ENCODE measurements at places on chromosomes 13 and 19. TPM values are rescaled to one million over a fixed set of nuclear protein-coding genes. Genes with fewer than 3 reads are reported as not detected.

DNA sequence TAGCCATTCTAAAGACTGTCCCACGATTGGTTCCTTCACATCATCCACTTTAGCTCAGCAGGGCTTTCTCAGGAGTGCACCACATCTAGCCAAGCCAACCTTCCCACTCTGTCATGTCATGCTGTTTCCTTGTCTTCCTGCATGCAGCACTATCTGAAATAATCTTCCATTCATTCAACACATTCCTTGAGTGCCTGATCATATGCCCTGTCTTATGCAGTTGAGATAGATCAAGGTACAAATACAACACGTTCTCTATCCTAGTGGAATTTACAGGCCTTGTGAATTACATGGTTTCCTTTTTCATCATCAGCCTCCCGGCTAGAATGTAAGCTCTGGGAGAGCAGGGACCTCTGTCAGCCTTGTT, 6.8 kb upstream of the MRPS31 start:
- no peak for DNase-seq

DNA sequence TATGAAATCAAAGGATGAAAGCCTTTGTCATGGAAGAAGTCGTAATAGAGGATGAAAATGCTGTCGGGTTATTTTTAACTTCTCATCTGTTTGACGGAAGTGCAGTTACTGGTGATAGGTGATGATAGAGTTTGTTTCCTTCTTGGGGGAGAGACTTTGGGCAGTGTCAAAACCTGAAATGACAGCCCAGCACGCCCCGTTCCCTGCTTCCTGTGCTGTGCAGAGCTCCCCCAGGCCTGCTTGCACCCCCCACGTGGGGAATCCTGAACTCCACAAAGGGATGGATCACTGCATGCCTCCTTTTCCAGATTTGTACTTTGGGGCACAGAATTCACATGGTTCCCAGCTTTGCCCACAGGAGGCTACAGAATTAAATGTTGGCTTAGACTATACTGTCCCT, 102.7 kb downstream of the ATP11A start:
- no peak for DNase-seq

DNA sequence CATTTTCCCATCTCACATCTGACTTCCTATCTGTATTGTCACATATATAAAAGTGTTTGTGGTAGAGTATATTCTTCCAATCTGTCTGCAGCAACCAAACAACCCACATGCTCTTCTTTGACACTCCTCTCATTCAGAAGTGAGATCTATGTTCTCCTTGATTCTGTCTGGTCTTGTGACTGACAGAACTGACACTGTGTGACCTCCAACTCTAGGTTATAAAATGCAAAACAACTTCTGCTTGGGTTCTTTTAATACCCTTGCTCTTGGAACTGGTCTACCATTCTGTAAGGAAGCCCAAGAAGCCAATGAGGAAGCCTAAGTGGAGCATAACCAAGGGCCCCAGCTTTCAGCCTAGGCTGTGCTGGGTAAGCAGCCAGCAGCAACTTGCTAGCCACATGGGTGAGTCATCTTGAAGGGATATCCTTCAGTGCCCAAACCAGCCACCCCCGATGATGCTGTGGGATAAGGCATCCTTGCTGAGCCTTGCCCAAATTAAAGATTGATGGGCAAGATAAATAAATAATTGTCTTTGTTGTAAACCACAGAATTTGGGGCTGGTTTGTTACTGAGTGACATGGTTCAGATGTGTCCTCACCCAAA, 18.4 kb upstream of the ITM2B start:
- no peak for DNase-seq

Gene GPR42
- total RNA-seq = not detected

GRCh38 chr13:43805071-43805468, 18.3 kb upstream of the ENOX1 start:
- DNase-seq = peak; percentile 47

GRCh38 chr19:30640252-30640965, 268.2 kb downstream of the ZNF536 start:
- no peak for DNase-seq

Gene PGLYRP2
- not detected for total RNA-seq

DNA sequence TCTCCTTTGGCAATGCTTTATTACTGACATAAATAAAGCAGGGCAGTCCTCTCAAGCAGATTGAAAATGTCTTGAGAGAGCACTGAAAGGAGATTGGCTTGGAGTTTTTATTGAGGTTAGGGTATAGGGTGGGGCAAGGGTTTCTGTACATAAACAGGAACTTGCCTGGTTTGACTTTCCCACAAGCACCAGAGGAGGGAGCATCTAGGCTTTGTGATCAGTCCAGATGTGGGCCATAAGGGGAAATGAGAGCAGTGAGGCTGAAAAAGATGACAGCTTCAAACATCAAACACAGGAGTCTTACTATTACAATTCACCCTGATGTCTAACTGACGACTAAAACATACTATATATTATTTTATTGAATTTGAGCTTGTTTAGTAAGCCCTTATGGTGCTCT, 260.9 kb downstream of the MTUS2 start:
- no peak for DNase-seq

Gene SLC10A2
- not detected for total RNA-seq

GRCh38 chr19:46431824-46432223, 3.1 kb upstream of the PNMA8C start:
- peak; percentile 76 for DNase-seq

DNA sequence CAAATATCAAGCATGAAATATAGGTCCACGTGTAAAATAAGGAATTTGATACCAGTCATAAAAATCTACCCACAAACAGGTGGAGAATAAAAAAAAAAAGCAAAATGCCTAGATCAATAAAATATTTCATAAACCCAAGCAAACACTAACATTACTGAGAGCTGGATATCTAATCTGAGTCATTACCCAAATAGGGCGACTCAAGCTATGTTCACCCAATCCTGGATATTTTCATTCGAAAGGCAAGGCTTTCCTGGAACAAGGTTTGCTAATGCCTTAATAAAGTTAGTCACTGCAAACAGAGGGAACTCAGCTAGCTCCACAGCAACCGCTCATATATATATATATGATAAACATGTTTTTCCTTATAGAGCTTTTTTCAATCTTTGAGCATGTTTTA, 33.5 kb upstream of the TM9SF2 start:
- DNase-seq = no peak

GRCh38 chr19:16566161-16566560, 6.1 kb downstream of the SLC35E1 start:
- no peak for DNase-seq

Gene UGGT2
- 14.5 TPM for total RNA-seq

GRCh38 chr19:5645409-5645808, 22.5 kb downstream of the SAFB start:
- DNase-seq = no peak

Gene ZNF223
- 3.5 TPM for total RNA-seq

DNA sequence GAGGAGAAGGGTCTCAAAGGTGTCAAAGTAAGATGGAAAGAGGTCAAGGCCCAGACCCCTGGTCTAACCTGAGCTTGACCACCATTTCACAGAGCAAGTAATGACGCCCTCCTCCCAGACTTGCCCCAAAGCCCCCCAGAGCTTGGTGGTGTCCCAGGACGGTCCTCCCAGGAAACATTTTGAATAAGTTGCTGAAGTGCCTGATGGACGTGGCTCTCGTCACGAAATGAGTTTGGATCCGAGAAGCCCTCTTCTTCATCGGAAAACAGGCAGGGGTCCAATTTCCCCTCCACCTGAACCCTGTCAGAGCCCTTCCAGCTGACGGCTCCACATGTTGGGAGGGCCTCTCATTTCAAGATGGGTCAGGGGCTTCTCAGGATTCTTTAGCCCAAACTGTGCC, 54.5 kb upstream of the TPM4 start:
- DNase-seq = no peak

- DNase-seq = no peak
These were observed 368.2 kb upstream of the SLITRK5 start for GRCh38 chr13:87302931-87303330.

DNA sequence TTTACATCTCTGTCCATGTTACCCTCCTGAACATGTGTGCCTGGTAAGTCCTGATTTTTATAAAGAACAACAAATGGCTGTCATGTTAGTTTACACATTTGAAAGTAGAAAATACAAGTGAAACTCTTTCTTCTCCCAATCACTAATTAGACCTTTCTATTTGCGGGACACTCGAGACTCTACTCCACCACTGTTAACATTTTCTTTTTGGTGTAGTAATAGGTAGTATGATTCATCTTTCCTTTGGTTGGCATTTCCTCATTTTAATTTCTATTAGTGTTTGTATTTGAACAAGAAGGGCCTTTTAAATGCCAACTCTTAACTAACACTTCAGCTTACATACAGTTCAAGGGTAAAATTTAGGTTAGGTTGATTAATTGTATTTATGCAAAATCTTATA, 371.1 kb downstream of the PCDH9 start:
- no peak for DNase-seq

- DNase-seq = no peak
These were observed 903.9 kb downstream of the UQCRFS1 start for GRCh38 chr19:28309070-28309469.

GRCh38 chr13:37645181-37645740, 46.7 kb upstream of the POSTN start:
- DNase-seq = no peak

- no peak for DNase-seq
These were observed 418 bp downstream of the ZNF444 start for GRCh38 chr19:56141417-56141993.

GRCh38 chr13:104106705-104107393, 1040.6 kb upstream of the SLC10A2 start:
- DNase-seq = no peak

Gene ZNF234
- total RNA-seq = 3.5 TPM

DNA sequence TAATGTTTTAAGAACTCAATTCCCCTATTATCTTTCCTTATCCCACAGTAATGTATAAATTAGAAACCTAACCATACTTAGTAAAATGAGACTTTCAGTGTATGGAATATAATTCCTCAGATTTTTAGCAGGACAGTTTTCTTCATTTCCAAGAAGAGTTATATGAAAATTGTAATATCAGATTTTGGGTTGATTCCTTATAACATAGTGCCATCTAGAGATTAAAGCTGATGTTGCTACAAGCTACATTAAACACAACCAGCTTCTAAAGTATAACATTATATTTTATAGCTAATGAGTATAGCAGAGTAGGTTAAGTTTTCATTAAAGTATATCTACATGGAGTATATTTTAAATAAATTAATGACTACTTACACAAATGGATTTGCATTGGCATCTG, 99.7 kb upstream of the MIR17HG start:
- DNase-seq = peak; percentile 11

- peak; percentile 66 for DNase-seq
These were observed 104.7 kb upstream of the KL start for GRCh38 chr13:32911506-32911905.

All from H7 (cell line).